A549 treated with Hydrocortisone at 1 μM for 4 hours (cell line): ENCODE measurements at places on chromosomes 1 and 21. TPM values are rescaled to one million over a fixed set of nuclear protein-coding genes. Genes with fewer than 3 reads are reported as not detected.

The KIF1B gene
- 10.5 to 17.0 TPM (median 13.4 TPM) in 5 replicates for total RNA-seq

The RORC gene
- total RNA-seq: 0.05 to 0.13 TPM (median 0.08 TPM) in 4 of 5 replicates, not detected in the other

The OR2T35 gene
- total RNA-seq: not detected in 5 replicates

The FCGR2B gene
- not detected in 5 replicates for total RNA-seq

The CRYBG2 gene
- total RNA-seq: 1.2 to 2.2 TPM (median 1.5 TPM) in 5 replicates

The RGS4 gene
- total RNA-seq: 0.05 TPM in 1 of 5 replicates, not detected in the others

The C1orf56 gene
- 5.9 to 7.9 TPM (median 6.2 TPM) in 5 replicates for total RNA-seq
